ENCODE measurements at places on chromosomes 7 and 10. TPM values are rescaled to one million over a fixed set of nuclear protein-coding genes. Genes with fewer than 3 reads are reported as not detected.

PDE1C gene
- total RNA-seq: 192 TPM

MSMB gene
- not detected for total RNA-seq

NT5C2 gene
- 39.3 TPM for total RNA-seq

CTTNBP2 gene
- total RNA-seq: 0.77 TPM

CBX3 gene
- 61.3 TPM for total RNA-seq

CDC14C gene
- not detected for total RNA-seq

DNA sequence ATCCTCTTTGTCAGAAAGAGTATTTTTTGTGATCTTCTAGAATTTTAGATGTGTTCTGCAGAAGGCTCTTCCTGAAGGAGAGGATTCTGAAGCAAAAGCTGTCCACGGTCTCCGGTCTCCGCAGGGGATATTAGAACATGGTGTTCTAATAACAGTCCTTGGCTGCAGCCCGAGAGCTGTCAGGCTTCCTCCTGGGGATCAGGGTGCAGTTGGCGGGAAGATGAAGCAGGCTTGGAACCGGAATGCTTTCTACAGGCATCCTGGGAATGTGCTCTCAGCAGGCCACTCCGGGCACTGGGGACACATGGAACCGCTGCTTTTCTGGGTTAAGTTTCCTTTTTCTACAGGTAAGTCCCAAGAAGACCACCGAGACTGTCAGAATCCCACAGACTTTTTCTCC is 118.6 kb upstream of the PARD3 start:
- DNase-seq: peak; percentile 76

GRCh38 chr10:48968036-48968435 is 28.4 kb upstream of the LRRC18 start:
- DNase-seq: no peak

- DNase-seq: peak; percentile 74
Observed at GRCh38 chr10:79379512-79380124, 32.3 kb downstream of the PPIF start.

- DNase-seq: peak; percentile 59
Observed at GRCh38 chr7:134298902-134299683, 17.6 kb downstream of the SLC35B4 start.

DNA sequence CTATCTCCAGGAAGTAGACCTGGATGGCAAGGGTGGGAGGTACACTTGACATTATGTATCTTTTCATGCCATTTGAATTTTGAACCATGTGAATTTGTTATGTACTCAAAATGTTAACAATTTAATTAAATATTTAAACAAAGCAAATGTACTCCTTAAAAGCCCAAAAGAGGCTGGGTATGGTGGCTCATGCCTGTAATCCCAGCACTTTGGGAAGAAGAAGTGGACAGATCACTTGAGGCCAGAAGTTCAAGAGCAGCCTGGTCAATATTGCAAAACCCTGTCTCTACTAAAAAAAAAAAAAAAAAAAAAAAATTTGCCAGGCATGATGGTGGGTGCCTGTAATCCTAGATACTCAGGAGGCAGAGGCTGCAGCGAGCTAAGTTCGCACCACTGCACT is 136.9 kb upstream of the ASAH2 start:
- no peak for DNase-seq

DNA sequence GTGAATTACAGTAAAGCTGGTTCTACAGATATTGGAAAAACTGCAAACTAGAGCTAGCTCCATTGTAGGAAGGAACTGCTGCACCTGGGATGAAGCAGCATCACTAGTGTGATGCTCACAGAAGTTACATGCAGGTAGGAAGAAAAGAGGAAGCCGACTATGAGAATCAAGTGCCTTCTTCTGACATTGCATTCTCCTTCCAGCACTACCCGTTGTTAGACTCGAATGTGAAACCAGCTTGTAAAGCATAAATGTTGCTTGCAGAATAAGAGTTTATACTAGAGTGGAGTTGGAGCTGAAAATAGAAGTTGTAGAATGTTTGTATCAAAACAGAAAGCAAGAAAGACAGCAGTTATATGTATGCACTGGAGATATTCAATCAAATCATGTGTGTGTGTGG is 49.9 kb downstream of the TRIM24 start:
- no peak for DNase-seq

GRCh38 chr10:48462482-48463020 is 142.3 kb downstream of the ARHGAP22 start:
- DNase-seq: no peak

GRCh38 chr7:26319636-26320035 is 28.0 kb downstream of the SNX10 start:
- DNase-seq: no peak

GRCh38 chr10:101139421-101139911 is 8.4 kb downstream of the TLX1 start:
- no peak for DNase-seq

- DNase-seq: no peak
Observed at GRCh38 chr7:128974241-128974934, 36.7 kb downstream of the IRF5 start.

- no peak for DNase-seq
Observed at GRCh38 chr7:12727455-12728191, 40.2 kb downstream of the ARL4A start.

GRCh38 chr7:117873310-117874190 is at the start of gene CTTNBP2:
TSS of gene CTTNBP2 (minus strand) at chr7:117873441. CDS start at chr7:117873415, 26 bp downstream.
- peak; percentile 75 for DNase-seq

DNA sequence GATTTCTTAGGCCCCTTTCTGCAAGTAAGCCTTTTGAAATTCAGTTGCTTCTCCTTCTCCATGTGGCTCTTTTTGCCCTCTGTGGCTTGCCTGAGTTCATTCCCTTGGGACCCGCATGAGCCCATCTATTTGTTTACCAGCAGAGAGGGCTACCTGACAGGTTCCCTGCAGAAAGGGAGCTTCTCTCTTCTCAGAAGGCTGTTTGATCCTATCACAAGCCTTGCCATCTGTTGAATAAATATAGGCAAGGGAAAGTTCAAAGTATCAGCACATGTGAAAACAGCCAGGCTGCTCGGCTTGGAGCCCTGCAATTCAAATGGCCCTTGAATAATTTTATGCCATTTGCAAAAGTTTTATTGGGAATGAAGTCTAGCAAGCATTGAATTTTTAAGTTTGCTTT is 720.2 kb upstream of the FZD8 start:
- DNase-seq: no peak

GRCh38 chr10:114042895-114043531 is 653 bp upstream of the ADRB1 start:
- peak; percentile 77 for DNase-seq

Data from left ventricle myocardium superior (tissue), 1 donor.